ENCODE measurements at places on chromosomes 16 and 17.
A peak's percentile ranks its signal among the peaks of the same experiment; 100 is the strongest.

- peak; percentile 80 for DNase-seq
Observed at GRCh38 chr17:40072040-40072734, 9.4 kb downstream of the THRA start.

DNA sequence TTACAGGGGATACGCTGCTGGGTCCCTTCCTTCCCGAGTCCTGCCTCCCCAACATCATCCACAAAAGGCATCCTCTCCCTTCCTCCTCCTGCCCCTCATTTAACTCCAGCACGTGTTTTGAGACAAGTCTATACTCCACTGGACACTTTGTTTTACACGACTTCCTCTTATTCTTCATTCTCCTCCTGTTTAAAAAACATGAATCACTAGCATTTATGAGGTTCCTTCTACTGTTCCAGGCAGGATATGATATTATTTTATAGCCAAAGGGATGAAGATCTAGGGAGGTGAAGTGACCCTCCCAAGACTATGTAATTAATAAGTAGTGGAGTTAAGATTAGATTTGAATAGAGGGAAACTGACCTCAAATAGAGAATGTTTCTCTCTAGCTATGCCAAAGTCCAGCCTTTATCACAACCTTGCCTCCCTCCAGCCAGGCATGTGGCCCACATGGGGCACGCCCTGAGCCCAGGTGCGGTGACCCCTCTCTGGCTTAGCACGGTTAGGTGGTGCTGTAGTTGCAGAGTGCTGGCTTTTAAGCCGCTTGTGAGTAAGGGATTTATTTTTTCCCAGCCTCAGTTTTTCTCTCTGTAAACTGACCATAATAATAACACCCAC, 1.3 kb upstream of the HSD17B2 start:
- DNase-seq = no peak

DNA sequence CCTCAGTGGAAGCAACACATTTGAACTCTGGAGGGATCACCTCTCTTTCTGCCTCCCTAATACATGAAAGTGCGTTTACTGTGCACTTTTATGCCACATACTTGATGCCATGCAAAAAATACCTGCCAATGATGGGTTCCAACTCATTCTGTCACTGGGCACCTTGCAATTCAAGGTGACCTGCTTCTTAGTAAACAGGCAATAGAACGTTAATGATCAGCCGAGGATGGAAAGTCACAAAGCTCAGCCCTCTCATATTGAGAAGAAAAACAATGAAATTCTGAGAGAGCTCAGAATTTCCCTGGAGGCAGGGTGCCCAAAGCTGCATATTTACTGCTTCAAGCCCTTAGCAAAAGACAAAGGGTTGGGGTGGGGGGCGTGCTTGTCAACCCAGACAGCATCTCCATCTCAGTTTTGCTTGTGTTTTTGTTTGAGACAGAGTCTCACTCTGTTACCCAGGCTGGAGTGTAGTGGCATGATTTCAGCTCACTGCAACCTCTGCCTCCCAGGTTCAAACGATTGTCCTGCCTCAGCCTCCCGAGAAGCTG, 23.2 kb downstream of the LITAF start:
- no peak for DNase-seq

- DNase-seq = peak; percentile 27
Observed at GRCh38 chr16:27431773-27432532, 30.0 kb downstream of the IL21R start.

- peak; percentile 43 for DNase-seq
Observed at GRCh38 chr17:17812211-17813054, 24.4 kb downstream of the SREBF1 start.

- no peak for DNase-seq
Observed at GRCh38 chr17:60598001-60598736, 1.8 kb upstream of the PPM1D start.

- no peak for DNase-seq
Observed at GRCh38 chr17:82370471-82371332, 863 bp upstream of the UTS2R start.

GRCh38 chr16:80079072-80079471, 461.7 kb upstream of the DYNLRB2 start:
- no peak for DNase-seq

DNA sequence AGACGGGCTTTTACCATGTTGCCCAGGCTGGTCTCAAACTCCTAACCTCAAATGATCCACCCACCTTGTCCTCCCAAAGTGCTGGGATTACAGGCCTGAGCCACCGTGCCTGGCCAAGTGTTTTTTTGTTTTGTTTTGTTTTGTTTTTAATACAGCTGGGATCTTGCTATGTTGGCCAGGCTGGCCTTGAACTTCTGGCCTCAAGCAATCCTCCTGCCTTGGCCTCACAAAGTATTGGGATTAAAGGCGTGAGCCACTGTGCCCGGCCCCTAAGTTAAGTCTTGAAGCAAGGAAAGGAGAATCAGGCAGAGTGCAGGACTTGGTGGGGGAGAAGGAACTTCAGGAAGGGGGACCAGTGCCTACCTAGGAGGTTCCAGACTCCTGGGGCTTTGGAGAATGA, 51.7 kb upstream of the NOL11 start:
- no peak for DNase-seq

DNA sequence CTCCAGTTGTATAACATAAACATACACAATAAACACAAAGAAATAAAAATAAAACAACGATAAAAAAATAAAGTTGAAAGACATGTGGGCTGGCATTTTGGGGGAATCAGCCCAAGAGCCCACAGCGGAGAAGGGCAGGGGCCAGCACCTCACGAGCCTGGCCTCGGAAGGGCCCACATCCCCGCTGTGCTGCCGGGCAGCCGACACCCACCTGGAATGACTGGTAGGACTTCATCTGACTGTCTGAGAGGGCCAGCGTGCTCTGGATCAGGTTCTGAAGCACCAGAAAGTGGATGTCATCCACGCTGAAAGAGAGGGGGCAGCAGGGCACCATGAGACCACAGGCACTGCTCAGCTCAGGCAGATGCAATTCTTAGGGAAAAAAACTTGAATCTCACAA, 73.5 kb downstream of the GTF3C1 start:
- DNase-seq = no peak

GRCh38 chr16:27611340-27611739, 61.4 kb downstream of the KATNIP start:
- no peak for DNase-seq

DNA sequence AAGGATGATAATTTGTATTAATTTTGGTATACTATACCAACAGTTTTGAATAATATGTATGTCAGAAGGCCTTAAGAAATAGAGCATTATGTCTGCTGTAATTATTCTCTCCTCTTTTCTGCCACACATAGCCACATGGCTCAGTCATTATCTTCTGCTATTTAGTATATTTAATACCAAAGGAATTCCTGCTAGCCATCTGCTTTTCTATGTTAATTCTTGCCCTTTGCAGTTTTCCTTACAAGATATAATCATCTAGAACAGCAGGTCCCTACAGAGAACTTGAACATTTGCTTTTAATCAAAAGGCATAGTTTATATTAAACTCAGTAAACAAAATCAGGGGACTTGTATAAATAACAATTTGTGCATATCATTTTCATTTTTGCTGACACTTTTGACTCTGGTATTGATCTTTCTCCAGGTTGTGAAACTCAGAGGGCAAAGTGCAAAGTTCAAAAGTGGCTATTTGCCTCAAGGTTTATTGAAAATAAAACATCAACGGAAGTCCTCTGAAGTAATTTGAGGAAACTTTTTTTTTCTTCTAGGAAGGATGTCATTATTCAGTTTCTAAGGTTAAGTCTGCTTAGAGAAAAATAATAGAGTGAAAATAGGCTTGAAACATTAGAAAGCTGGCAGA, 702.0 kb downstream of the KCNJ2 start:
- no peak for DNase-seq

DNA sequence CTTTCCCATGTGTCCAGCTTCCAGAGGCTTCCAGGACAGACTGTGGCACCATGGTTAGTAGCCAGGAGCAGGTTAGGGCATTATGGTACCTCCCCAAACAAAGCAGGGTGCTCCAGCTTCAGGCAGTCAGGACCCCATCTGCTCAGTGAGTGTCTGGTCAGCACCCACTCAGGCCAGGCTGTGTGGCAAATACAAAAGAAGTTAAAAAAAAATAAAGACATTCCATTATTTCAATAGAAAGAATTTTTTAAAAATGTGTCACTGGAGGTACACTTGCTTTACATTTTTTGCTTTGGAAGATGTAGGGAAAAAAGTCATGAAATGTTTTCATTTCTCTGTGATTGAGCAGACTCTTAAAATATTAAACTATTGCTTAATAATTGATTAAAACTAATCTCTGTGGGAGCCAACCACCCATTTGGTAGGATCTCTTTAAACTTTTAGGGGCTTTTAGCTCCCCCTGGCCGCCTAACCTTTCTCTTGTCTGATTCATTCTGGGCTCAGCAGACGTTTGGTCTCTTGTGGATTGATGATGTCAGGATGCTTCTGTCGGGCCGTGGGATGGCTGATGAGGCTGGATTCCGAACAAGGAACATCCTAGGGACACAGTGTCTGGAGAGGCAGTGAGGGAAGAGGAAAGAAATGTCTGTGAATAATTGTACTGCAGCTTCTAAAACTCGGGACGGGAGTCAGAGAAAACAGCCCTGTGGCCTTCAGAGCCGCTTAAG, 28.4 kb upstream of the NPTX1 start:
- no peak for DNase-seq

GRCh38 chr16:88475037-88475436, 22.0 kb downstream of the ZFPM1 start:
- no peak for DNase-seq

GRCh38 chr16:4053301-4053845, 62.9 kb downstream of the ADCY9 start:
- DNase-seq = peak; percentile 5

DNA sequence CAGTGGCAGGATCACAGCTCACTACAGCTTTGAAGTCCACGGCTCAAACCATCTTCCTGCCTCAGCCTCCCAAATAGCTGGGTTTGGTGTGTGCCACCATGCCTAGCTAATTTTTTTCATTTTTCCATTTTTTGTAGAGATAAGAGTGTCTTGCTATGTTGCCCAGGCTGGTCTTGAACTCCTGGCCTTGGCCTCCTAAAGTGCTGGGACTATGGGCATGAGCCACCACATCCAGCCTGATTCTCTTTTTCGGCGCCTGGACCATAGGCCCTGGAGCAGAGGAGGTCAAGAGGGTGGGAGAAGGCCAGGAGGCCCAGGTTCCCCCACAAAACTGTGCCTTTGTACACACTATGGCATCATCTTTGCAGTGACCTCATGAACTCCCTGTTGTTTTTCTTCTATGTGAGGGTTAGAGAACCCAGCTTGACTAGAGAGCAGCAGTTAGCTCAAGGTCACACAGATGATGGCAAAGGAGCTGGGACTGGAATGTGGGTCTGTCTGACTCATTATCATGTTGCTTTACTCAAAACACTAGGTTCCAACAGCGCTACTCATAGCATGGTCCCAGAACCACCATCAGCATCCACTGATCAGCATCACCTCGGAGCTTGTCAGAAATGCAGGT, 16.3 kb downstream of the SCN4A start:
- no peak for DNase-seq

DNA sequence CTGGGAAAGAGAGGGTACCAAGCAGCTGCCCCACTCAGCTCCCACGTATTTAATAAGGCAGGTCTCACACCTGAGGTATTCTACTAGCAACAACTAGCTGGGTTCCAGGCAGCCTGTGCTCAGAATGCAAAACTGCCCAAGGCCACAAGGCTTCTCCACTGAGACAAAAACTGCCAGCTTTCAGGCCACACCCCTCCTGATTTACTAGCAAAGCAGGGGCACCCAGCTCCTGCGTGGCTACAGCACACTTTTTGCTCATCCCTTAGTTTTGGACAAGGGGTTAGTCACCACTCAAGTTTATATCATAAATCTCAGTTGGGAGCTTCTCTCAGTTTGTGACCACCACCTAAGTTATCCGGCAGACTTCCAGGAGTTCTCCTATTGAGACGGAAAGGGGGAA, 494.6 kb downstream of the CDH11 start:
- DNase-seq = no peak

DNA sequence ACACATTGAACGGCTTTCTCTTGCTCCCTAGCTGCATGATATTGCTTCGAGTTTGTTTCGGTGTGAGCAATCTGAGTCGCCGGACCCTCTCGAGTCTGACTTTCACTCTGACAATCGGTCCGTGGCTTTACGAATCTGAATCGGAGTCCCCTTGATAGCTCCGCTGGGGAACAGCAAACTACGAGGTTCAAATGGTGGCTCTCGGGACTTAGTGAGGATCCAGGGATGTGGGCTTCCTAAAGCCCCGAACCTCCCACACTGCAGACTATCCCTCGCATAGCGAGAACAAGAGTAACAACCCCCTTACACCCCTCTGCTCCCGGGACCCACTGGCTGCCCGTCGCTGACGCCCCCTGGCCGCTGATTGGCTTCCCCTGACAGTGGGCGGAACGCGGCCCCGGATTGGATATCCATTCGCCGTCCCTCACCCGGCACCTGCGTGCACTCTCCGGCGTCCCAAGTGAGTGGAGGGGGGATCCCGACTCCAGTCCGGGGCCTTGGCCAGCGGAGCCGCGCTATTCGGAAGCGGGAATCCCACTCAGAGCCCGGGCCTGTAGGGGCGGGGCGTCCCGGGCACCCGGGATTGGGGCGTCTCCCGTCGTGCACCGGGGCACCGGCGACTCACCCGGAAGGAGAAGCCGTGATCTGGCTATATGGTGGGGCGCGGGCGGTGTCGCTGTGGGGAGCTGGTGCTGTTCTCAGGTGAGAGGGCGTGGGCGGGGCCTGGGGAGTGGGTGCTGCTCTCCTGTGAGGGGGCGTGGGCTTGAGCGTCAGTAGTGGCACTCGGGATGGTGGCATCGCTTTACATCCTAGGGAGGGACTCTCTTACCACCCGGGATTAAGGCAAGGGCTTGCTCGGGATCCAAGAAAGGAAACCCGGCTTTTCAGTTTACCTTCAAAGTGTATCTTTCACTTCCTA, at the start of gene SNX11:
SNX11 (plus strand) TSS at position 630 of the 919 bp plus-strand sequence. CDS start 4,278 bp downstream, outside the sequence.
- DNase-seq = peak; percentile 87

DNA sequence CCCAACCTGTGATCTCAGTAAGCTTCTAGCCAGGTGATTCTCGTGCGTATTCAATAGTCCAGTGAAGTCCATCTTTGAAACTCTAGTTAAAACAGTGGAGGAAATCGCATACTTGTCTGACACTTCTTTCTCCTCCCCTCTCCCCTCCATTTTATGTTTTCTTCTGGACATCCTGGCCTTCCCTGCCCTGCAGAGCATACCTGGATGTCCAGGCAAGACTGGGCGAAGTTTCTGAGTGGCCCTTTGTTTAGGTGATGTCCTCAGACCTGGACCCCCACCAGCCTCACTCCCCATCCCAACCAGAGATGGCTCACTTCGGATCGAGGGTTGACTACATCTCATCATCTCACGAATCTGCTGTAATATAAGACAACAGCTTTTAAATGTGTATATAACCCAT, 65.7 kb downstream of the CCDC182 start:
- DNase-seq = no peak
